ENCODE measurements at places on chromosomes 6 and 20.

- DNase-seq, result peak; percentile 93
Observed at GRCh38 chr6:28863604-28864325, 60.0 kb downstream of the TRIM27 start.

GRCh38 chr6:162343936-162344645 lies 383.5 kb downstream of the PRKN start:
- peak; percentile 18 for DNase-seq

DNA sequence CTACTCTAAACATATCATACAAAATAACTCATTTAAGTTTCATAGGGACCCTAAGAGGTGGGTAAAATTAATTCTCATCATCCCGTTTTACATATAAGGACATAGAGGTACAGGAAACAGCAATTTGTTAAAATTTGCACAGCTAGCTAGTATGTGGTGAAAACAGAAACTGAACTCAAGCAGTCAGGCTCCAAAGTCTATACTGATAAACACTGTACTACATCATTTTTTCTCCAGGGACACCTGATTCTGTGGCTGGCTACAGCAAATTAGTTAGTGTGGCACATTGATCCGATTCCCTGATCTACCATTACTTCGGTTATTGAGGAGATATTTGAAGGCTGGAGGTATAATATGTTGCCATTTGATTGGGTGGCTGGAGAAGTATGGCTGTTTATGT lies 36.2 kb upstream of the E2F3 start:
- DNase-seq, result no peak

GRCh38 chr6:85644279-85644762 lies 1.6 kb upstream of the SYNCRIP start:
- no peak for DNase-seq
